Endothelial cell of umbilical vein (primary cell): ENCODE measurements at places on chromosomes 3 and 15. TPM values are rescaled to one million over a fixed set of nuclear protein-coding genes. Genes with fewer than 3 reads are reported as not detected.

DNA sequence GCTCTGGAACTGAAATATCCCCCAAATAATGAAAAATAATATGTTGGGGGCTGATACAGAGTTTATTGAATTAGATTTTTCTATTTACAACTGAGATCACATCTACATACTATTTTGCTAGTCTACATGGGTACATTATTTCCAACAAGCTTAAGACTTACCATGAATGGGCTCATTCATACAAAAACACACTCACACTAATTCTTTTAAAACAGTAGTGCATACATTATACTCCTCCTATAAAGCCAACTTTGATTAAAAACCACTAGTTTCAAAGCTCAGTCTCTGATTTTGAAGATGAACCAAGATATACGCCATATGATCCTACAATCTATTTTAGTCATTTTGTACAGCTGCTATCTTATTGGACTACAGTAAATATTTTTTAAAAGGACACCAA, 24.9 kb downstream of the TSPAN3 start:
- DNase-seq, result no peak
- H3K4me3 ChIP-seq, result no peak overlapping the region
- H3K36me3 ChIP-seq, result peaks cover 10% of the 10 kb centered on the region
- H3K27me3 ChIP-seq, result no peaks in the 10 kb centered on the region
- H3K4me1 ChIP-seq, result no peaks in the 10 kb centered on the region
- no peak overlapping the region for H3K27ac ChIP-seq

GRCh38 chr3:49930922-49931321, 1.3 kb upstream of the MON1A start:
- H3K36me3 ChIP-seq, result no peaks in the 10 kb centered on the region
- no peak for DNase-seq
- no peak overlapping the region for H3K4me3 ChIP-seq
- peaks cover 2% of the 10 kb centered on the region for H3K4me1 ChIP-seq
- no peaks in the 10 kb centered on the region for H3K27me3 ChIP-seq

Gene GRK7
- not detected in 2 replicates for total RNA-seq

Gene PCSK6
- 0.69 and 0.72 TPM in 2 replicates for total RNA-seq
